ENCODE measurements at places on chromosomes 4 and X. TPM values are rescaled to one million over a fixed set of nuclear protein-coding genes. Genes with fewer than 3 reads are reported as not detected.

DNA sequence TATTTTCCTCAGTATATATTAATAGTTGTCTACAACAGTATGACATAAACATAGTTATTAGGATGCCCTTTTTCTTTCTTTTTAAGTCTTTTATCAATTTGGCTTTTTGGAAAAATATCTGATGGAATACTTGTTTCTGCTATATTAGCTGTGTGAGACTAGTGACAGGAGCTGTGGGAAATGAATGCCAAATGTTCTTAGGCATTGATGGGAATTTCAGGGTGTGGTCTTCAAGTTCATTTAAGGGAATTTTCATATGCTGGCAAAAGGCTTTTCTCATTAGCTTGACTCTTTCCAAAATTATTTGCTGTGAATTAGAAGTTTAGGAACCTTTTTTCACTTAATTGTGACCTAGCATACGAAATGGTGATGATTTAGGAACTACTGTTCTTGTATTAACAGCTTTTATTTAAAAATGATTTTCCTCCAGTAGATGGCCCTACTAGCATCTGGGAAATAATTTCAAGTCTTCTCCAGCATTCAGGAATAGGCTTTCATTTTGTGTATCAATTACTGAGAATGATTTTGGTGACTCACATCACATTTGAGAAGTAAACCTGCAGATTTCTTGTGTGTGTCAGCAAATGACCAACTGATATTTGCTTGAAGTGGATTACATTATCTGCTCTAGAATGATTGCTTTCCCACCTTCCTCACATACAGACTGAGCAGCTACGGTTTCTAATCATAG, 70.9 kb downstream of the HTT start:
- no peaks in the 10 kb centered on the region for H3K4me1 ChIP-seq
- H3K27ac ChIP-seq: no peak overlapping the region
- peaks cover 43% of the 10 kb centered on the region for H3K36me3 ChIP-seq

- no peak overlapping the region for H3K27ac ChIP-seq
- no peaks in the 10 kb centered on the region for H3K27me3 ChIP-seq
- H3K36me3 ChIP-seq: no peaks in the 10 kb centered on the region
- H3K4me3 ChIP-seq: no peak overlapping the region
Observed at GRCh38 chr4:137198791-137199190, 333.5 kb downstream of the PCDH18 start.

GRCh38 chrX:72258174-72258573, 18.9 kb downstream of the RPS4X start:
- DNase-seq: no peak
- H3K27ac ChIP-seq: no peak overlapping the region

DNA sequence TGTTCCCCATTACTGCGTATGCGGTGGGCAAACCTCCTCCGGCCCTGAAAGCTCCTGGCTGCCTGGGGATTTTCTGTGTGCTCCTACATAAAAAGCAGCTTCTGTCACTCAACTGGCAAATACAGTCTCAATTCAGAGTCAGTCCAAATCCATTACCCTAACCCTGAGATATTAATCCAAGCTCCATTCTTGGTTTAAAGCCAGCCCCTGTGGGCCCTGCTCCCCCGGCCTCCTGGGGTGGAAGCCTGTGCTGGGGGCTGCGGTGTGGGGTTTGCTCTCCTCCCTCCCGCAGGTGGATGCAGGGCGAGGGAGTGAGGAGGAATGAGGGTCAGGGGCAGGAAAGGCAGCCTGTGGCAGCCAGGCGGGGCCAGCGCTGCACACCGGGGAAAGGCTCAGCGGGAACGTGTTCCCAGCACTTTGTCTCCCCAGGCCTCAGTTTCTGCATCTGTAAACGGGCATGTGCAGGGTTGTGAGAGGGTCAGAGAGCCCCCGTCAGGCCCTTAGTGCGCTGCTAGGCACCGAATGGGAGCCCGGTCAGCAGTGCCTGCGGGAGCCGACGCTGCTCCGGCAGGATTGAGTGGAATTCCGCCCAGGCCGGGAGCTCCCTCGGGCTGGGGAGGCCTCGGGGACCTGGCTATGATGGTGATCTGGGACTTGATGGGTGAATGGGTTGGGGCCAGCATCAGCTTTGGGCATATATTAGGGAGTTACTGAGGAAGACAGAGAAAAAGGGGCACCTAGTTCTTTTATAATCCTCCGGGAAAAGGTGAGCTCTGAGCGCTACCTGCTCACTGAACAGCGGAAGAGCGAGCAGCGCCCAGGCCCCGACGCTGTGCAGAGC, 6.3 kb upstream of the RGS12 start:
- H3K27me3 ChIP-seq: peaks cover 26% of the 10 kb centered on the region
- no peak overlapping the region for H3K4me3 ChIP-seq
- H3K4me1 ChIP-seq: peaks cover 2% of the 10 kb centered on the region
- no peak for DNase-seq
- no peaks in the 10 kb centered on the region for H3K36me3 ChIP-seq

DNA sequence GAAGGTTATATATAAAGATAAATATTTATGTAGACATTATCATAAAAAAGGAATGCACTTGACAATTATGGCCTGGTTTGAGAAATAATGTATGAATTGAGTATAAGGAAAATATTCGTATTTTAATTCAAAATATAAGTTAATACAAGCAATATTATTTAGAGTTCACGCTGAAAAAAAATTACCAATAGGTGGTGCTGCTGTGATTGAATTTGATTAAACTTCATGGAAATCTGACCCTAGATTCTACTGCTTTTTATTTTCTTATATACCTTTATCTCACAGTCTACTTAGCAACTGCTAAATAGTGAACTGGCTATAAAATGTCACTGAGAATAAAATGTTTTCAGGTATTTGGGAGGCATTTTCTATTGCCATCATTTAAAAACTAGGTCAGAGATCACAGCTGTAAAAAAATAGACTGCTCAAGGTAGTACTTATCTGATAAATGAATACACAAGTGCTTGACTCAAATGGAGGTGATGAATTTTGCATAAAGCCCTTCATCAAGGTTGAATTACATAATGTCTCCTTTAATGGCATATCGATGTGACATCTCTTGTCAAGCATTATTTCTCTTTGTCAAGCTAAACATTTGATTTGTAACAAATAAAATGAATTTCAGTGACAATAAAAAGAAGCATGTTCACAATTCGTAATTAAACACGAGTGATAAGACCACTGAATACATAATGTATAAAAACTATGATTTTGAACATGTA, 1638.8 kb upstream of the PCDH7 start:
- no peak for DNase-seq
- H3K27me3 ChIP-seq: no peaks in the 10 kb centered on the region
- no peak overlapping the region for H3K27ac ChIP-seq
- no peaks in the 10 kb centered on the region for H3K36me3 ChIP-seq
- no peaks in the 10 kb centered on the region for H3K4me1 ChIP-seq

DNA sequence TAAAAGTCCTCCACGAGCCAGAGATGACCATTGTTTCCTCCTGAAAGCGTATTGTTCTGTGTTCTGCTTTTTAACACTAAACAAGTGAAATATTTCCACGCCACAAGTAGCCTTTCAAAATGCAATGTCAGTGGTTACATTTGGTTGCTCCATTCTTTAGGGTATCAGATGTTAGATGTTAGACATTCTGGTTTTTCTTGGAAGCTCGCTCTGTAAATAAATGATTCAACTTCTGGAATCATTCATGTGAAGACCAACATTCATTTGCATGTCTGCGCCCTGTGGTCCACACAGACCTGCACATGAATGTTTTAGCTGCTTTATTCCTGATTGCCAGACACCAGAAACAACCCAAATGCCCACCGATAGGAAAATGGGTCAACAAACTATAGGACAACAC, 38.0 kb upstream of the HELT start:
- no peaks in the 10 kb centered on the region for H3K4me1 ChIP-seq
- DNase-seq: no peak
- no peaks in the 10 kb centered on the region for H3K36me3 ChIP-seq
- H3K27ac ChIP-seq: no peak overlapping the region
- H3K27me3 ChIP-seq: peaks cover 12% of the 10 kb centered on the region
- H3K4me3 ChIP-seq: no peak overlapping the region

DNA sequence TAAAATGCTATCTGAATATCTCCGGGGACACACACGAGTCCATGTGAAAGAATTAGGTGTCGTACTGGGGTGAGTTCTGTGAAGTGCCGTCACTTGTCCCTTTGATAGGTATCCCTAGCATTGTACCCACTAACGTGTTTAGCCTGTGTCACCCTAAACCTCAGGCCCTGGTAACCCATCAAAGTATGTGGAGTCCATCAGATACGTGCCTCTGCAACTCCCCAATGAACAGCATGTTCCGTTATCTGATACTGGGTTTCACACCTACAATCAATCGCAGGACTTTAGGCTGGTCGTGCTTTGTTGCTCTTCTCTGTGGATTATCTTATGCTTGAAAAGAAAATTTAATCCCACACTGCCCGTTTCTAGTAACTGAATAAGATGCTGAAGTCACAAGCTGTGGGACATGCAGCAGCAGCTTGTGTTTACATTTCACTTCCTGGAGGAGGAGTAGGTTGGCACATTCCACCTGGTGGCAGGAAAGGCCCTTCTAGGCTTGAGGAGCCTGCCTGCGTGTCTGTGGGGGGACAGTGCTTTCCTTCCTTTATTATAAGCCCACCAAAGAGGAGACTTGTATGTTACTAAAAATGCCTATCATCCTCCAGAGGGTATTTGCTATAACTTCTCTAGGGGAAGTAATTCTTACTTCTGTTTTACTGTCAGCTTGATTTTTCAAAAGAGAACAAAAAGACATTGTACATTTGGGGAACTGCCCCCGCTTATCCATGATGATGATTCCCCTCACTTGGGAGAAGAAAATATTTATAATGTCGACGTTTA, 127.2 kb downstream of the FNIP2 start:
- DNase-seq: no peak
- no peaks in the 10 kb centered on the region for H3K27me3 ChIP-seq
- peaks cover 16% of the 10 kb centered on the region for H3K4me1 ChIP-seq
- no peak overlapping the region for H3K4me3 ChIP-seq

DNA sequence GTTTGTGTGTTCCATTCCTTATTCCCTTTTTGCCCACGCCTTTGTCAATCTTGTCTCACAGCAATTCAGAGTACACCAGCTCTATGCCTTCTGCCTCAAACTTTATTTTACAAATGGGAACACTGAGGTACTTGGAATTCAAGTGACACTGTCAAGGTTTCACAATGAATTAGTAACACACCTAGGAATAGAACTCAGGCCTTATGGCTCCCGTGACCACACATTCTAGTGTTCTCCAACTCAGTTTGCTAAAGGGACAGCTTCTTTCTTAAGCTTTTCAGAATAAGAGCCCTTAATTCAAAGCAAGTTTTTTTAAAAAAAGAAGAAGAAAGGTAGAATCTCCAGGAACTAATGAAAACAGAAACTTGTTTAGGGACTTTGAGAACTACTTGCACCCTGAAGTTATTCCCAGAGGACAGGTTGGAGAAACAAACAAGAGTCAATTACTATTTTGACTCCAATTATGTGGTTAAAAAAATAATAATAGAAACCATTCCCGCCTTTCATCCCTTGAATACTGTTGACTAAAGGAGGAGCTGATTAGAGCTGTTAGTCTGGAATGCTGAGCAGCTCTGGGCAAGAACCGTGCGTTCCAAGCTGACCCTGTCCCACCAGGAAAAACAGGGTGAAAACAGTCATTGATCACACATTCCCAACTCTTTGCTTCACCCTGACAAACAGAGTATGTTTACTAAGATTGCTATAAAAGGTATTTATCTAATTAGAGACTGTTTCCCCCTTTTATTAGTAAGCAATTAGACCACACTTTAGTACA, 408.8 kb upstream of the CNKSR2 start:
- no peaks in the 10 kb centered on the region for H3K36me3 ChIP-seq
- no peak overlapping the region for H3K4me3 ChIP-seq
- H3K27me3 ChIP-seq: no peaks in the 10 kb centered on the region

GRCh38 chrX:19585332-19586082, 70.2 kb upstream of the MAP3K15 start:
- H3K27me3 ChIP-seq: no peaks in the 10 kb centered on the region
- no peak overlapping the region for H3K4me3 ChIP-seq
- H3K4me1 ChIP-seq: no peaks in the 10 kb centered on the region
- DNase-seq: no peak

DNA sequence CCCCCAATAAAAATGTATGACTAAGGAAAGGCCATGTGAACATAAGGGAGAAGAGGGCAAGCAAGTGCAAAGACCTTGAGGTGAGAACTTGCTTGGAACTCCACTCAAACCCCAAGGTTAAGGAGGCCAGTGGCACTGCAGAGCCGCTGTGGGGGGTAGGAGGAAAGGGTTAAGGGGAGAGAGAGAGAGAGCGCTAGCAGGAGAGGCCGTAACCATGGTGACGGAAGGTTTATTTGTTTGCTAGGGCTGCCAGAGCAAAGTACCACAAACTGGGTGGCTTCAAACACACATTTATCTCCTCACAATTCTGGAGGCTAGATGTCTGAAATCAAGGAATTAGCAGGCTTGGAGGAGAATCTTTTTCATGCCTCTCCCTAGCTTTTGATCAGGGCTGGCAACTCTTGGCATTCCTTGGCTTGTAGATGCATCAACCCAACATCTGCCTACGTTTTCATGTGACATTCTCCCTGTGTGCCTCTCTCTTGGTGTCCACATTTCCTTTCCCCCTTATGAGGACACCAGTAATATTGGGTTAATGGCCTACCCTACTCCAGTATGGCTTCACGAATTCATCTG, 35.2 kb downstream of the SMIM20 start:
- H3K27ac ChIP-seq: no peak overlapping the region
- no peak overlapping the region for H3K4me3 ChIP-seq
- DNase-seq: no peak

GRCh38 chr4:14096396-14096965, 469.0 kb upstream of the BOD1L1 start:
- H3K36me3 ChIP-seq: no peaks in the 10 kb centered on the region
- no peak for DNase-seq
- no peaks in the 10 kb centered on the region for H3K4me1 ChIP-seq

DNA sequence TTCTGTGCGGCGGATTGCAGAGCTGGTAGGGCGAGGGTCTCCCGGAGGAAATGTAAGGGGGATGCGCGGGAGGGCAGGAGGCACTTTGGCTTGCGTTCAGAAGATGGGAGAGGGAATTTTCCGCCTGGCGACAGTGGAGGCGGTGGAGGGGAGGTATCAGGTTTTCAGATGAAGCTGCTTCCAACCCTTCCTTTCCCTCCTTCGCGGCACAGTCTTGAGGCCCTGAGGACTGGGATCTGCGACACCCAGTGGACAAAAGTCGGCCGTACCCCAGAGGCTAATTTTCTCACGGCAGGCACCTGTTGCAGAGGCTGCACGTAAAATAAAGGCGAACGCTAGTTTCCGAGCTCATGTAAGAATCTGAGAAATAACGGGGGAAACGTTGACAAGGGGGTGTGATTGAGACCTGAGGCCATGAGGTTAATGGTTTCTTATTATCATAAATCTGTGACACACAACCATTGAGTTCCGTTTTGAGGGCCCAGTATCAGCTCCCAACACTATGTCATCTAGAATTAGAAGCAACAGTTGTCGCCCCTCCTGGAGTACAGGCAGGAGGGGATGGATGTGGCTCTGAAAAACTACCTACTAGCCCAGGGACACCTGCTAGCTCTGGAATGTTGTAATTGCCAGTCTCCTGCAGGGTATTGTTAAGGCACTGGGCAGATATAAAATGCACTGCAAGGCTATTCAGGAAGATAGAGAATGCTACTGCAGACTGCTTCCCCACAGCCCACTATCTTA, 1.1 kb downstream of the ZCCHC18 start:
- H3K4me3 ChIP-seq: peak overlapping the region; percentile 76
- H3K27ac ChIP-seq: peak overlapping the region; percentile 76
- peaks cover 44% of the 10 kb centered on the region for H3K4me1 ChIP-seq
- DNase-seq: peak; percentile 55

GRCh38 chr4:39730072-39730471, 32.1 kb downstream of the UBE2K start:
- H3K27ac ChIP-seq: no peak overlapping the region
- no peak for DNase-seq
- peaks cover 11% of the 10 kb centered on the region for H3K4me1 ChIP-seq

SAGE1 gene
- not detected for total RNA-seq

PCDH18 gene
- not detected for total RNA-seq

IQCM gene
- not detected for total RNA-seq

BEND4 gene
- total RNA-seq: 0.05 TPM

KCNE5 gene
- total RNA-seq: 0.19 TPM

TEX13B gene
- not detected for total RNA-seq

CTAG1A gene
- total RNA-seq: not detected

Data from activated CD4-positive, alpha-beta T cell treated with anti-CD3 and anti-CD28 coated beads, Interleukin-2, amount 10 ng/mL, durations not matched to agents 7 days and 5 days (primary cell).